RWPE1 (cell line): ENCODE measurements at places on chromosomes 2 and 18.

DNA sequence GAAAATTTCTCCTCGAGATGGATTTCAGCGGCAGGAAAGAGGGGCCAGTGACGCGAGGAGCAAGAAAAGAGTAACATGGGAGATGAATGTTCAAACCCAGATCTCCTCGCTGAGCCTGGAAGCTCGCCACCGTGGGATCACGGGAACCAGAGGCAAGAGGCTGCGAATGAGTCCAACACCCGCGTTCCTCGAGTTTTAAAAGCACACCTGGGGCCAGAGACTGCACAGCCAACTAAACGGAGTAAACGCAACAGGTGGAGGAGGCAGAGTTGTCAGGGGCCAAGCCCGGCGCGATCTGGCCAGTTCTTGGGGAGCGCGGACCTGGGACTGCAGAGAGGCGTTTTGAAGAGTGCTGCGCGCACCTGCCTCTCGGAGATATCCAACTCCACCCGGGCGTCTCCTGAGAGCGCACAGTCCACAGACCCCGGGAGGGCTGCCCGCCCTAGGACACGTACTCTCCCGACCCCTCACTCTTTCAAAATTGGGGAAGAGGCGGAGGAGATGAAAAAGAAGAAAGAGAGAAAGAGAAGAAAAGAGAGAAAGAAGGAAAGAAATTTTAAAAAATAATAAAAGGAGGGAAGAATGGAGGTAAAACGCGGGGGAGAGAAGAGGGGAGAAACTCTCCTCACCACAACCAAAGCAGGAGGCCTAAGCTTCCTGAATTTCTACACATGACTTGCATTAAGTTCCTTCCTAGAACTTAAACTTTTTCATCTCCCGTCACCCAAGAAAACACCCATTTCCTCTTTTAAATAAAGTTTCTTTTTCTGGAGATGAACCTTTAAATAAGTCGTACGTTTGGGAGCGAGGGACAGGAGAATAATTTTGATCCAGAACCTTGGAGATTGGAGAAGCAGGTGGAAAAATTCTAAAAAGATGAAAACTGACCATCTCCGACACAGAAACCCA, 5.3 kb upstream of the PAX3 start:
- DNase-seq = no peak

- peak; percentile 48 for DNase-seq
Observed at GRCh38 chr2:86372641-86373502, 35.4 kb upstream of the REEP1 start.

DNA sequence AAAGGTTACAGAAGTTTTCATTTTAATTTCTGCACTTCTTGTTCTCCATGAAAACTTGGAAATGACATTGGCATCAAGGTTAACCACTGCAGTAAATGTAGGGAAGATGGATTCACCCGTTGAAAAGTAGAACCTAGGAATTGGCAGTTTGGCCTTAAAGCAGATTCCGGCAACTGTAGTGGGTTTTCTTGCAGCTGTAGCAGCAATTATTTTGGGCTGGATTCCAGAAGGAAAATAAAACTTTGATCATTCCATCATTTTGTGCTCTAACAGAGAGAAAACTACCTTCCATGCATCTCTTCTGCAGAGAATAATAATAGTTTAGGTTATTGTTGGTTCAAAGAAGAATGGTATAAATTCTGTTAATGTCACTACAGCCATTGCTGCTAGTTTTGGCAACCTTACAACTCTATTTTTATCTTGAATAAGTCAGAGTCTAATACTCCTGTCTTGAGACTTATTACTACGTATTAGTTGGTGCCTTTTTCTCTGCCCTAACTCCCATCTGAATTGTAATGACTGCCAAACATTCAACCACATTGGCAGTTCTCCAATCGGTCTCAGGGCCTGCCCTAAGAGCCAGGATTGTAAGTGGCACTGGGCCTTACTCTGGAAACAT, 178.1 kb upstream of the PIEZO2 start:
- DNase-seq = no peak

DNA sequence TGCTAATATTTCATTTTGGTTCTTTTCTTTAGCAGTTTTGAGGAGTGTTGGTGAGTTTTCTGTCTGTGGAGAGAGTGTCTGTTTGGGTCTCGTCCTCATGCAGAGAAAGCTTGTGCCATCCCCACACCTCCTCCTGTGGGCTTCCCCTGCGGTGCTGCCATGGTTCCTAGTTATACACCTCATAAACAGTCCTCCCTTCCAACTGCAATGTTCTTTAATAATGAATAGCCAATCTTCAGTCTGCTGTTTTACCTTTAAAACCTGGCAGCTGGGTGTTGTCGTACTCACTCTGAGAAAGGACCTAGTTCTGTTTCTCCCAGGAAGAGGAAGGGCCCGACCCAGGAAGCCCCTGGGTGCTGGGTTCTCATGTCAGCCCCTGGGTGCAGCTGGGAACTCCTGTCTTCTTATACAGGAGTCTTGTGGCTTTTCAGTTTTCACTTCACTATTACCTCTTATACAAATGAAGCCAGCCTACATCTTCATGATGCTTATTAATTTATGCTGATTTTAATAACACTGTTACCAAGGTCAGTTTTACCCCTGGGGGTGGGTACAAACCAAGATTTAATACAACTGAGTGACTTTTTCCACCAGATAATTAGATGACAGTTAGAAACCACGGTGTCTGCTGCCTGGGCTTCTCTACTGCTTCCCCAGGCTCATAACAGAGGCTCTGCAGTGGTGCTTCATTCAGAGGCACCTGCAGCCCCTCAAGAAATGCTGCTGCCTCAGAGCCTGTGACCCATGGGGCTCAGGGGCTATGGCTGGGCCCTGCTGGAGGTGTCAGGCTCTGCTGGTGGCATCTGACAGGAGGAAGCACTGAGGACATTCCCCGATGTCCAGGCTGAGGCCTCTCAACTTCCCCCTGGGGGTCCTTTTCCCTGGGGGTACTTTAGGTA, 59.1 kb downstream of the COA5 start:
- DNase-seq = no peak

GRCh38 chr2:232234922-232235615, 143.5 kb upstream of the ALPP start:
- DNase-seq = no peak

GRCh38 chr2:17540093-17540812, at the start of gene VSNL1:
TSS of gene VSNL1 (plus strand) at chr2:17540696. CDS start at chr2:17592075, 51,379 bp downstream.
- DNase-seq = peak; percentile 23

DNA sequence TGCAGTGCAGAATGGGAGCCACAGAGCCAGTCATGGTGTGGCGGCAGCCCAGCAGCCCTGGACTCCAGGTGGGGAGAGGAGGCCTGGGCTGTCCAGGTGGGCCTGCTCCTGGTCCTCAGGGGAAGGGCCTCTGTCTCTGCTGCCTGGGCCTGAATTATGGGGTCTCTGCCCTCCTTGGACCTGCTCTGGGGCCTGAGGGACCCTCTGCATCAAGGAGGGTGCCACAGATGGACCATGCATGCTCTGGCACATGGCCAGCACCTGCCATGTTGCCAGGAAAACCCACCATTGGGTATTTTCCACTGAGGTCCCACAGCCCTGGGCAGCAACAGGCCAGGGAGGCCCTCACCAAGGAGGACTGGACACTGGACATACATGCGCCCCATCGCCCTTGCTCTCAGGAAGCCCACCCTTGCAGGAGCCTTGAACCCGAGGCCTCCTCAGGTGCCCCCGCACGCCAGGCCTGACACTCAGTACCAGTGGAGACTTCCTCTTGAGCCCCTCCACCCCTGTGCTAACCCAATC, 107.1 kb downstream of the NDUFA10 start:
- DNase-seq = no peak

DNA sequence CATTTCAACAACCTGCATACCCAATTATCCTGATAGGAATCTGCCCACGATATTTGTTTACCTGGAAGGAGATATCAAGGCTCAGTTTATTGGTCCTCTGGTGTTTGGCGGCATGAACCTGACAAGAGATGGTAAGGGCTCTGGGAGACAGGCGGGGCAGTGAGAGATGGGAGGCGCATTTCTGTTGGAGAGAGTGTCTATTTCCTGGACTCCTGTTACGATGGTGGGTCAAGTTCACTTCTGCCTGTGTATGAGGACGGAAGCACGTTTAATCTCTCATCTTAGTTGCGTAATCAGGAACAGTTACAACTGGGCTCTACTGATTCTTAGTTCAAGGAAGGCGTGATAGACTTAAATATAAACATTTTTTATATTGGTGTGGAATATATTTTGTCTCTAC, 8.9 kb downstream of the PDCL3 start:
- no peak for DNase-seq

DNA sequence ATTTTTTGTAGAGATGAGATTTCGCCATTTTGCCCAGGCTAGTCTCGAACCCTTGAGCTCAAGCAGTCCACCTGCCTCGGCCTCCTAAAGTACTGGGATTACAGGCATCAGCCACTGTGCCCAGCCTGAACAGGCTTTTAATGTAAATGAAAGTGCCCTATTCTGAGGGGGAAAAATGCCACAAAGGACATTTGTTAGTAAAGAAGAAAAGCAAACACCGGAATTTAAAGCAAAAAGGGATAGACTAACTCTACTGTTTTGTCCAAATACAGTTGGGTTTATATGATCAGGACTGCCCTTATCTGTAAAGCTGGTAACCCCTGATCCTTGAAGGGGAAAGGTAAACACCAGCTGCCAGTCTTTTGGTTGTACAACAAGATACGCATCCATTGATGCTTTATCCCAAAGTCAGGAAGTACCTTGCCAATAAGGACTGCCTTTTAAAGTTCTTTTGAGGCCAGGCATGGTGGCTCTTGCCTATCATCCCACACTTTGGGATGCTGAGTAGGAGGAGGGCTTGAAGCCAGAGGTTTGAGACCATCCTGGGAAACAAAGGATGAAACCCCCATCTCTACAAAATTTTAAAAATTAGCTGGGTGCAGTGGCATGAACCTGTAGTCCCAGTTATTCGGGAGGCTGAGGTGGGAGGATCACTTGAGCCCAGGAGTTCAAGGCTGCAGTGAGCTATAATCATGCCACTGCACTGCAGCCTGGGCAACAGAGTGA, 13.1 kb downstream of the CLEC4F start:
- DNase-seq = no peak

DNA sequence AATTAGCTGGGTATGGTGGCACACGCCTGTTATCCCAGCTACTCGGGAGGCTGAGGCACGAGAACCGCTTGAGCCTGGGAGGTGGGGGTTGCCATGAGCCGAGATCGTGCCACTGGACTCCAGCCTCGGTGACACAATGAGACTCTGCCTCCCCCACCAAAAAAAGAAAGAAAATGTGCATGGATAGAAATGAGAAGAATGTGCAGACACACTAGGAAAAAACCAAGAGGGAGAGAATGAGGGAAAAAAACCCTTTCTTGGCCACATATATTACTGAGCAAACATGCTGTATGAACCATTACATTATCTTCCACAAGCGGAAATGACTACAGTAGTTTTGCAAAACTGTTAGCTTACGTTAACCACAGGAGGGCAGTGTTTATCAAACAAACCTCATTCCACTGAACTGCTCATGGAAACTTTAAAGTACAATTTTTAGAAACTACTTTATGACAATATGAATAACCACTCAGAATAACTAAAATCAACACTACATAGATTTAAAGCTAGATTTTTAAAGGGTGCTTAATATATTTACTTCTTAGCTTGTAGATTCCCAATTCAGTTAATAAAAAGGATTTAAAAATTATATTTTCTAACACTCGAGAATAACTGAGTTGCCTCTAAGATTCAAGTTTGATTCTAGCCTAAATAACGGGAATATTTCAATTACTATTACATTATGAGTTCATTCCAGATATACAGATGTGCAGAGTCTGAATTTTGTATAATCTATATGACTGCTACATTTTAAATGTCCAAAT, 26.4 kb downstream of the ASXL2 start:
- peak; percentile 59 for DNase-seq

DNA sequence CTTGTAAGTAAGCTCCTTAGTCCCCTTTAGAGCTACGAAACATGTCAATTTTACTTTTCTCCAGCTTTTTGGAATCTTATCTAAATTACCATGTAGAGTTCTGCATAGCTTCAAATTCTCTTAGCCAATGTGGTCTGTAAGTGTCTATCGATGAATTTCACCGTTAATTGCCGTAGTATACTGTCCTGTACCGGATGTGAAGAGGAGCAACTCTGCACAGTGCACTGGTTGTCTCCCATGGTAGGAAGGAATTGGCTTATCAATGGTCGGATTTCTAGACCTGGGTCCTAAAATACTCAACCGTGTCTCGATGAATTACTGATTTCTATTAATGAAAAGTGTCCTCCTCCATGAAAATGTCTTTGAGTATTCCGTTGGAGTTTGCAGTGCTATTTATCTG, 1.9 kb downstream of the NOP58 start:
- DNase-seq = no peak

DNA sequence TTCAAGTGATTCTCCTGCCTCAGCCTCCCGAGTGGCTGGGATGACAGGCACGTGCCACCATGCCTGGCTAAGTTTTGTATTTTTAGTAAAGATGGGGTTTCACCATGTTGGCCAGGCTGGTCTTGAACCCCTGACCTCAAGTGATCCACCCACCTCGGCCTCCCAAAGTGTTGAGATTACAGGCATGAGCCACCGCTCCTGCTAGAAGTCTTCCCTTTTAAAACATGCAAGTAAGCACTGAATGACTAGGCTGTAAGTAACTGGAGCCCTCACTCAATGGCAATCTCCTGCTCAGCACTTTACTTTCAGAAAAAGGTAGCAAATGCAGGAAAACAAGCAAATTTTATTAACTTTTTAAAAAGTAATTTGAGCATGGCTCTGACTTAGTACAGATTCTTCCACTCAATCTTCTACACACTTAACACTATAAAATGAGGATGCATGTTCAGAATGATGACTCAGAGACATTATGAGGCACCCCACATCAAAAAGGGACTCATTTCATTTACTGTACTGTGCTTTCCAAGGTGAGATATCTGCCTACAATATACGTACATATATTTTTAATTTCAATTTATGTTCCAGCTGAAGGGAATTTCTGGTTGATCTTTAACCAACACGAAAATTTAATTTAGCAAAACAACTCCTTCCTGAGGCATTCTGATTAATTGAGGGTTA, 6.6 kb upstream of the NCK2 start:
- no peak for DNase-seq

DNA sequence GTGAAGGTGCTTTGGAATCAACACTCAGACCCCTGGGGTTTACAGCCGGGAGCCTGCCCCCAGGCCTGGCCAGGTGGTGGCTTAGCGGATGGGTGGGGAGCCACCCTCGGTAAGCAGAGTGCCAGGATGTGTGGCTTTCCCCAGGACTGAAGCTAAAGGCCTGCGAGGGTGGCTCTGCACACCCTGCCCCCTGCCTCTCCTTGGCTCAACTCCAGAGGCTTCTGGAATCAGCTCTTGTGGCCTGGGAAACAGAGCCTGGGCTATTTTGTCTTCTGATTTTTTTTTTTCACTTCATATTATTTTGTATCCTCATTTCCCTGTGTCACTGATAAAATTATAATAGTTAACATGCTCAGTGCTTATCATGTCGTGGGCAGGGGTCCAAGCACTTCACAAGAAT, 79.8 kb downstream of the RHOB start:
- DNase-seq = no peak

DNA sequence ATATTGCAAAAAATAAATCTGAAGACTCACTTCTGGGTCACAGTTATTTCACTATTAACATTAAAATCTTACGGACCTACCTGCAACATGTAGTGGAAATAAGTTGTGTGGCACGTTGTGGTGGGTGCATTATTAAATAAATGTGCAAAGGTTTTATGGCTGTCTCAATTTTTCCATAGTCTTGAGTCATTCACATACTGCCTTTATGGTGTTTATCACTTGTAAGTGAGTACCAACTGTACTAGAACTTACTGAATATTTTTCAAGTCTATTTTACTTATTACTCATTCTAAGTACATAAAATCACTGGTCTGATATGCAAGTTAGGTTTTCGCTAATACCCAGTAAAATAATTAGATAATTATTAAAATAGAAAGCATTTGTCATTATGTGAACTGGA, 47.6 kb upstream of the SLC30A6 start:
- DNase-seq = no peak
